GM23338 (cell line): ENCODE measurements at places on chromosomes 16 and 17. TPM values are rescaled to one million over a fixed set of nuclear protein-coding genes. Genes with fewer than 3 reads are reported as not detected.
A peak's percentile ranks its signal among the peaks of the same experiment; 100 is the strongest.

GRCh38 chr17:5164436-5164835, 27.2 kb downstream of the ZNF594 start:
- DNase-seq = no peak

The ODAD4 gene
- 0.54 and 1.7 TPM in 2 replicates for polyA plus RNA-seq

The CIITA gene
- polyA plus RNA-seq = 0.57 and 1.2 TPM in 2 replicates

The BEAN1 gene
- polyA plus RNA-seq = 0.10 TPM in 1 of 2 replicates, not detected in the other

DNA sequence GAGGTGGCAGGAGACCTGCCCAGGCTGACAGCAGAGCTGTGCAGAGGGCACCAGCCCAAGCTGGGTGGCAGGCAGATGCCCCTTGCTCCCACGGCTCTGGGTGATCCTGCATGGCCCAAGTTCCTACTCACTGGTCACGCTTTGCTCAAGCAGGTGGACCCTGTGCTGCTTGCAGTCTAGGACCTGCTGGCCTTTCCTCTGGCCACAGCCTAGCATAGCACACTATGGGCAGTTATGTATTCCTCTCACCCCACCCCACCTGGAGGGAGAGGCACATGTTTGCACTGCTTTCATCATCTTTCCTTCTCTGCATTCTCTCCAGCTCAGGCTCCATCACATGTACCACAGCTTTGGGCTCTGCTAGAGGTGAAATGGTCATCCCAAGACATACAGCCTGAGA, 19.6 kb upstream of the SREBF1 start:
- DNase-seq = no peak

DNA sequence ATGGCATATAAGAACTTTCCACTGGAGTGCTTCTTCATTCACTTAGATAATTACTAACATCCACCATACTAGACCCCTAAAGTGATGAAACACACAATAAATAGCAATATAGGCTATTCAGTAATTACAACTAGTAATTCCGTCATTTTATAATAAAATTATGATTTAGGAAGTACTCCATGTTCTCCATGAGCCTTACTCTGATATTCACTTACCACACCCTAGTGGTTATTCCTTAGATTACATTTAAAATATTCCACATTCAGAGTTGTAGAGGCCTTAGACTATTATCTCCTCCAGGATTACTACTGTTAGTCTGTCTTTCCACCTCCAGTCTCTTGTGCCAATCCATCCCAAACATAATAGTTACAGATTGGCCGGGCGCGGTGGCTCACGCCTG, 62.4 kb downstream of the STH start:
- DNase-seq = peak; percentile 68

- DNase-seq = no peak
These were observed 10.6 kb downstream of the ATP6V0D1 start for GRCh38 chr16:67470359-67470758.

The METTL23 gene
- polyA plus RNA-seq = 51.6 and 55.9 TPM in 2 replicates

The CHD9NB gene
- 1.5 and 1.7 TPM in 2 replicates for polyA plus RNA-seq

- DNase-seq = no peak
These were observed 88.9 kb upstream of the HLF start for GRCh38 chr17:55175788-55176427.

- DNase-seq = no peak
These were observed 98.7 kb downstream of the KCNJ12 start for GRCh38 chr17:21474815-21475214.

The KRT17 gene
- polyA plus RNA-seq = 1.8 TPM in 2 replicates

GRCh38 chr16:75060723-75061122, 55.9 kb downstream of the LDHD start:
- no peak for DNase-seq

The SLC6A2 gene
- polyA plus RNA-seq = 0.23 and 0.39 TPM in 2 replicates

GRCh38 chr16:69942099-69942491, 9.0 kb upstream of the CLEC18A start:
- no peak for DNase-seq

DNA sequence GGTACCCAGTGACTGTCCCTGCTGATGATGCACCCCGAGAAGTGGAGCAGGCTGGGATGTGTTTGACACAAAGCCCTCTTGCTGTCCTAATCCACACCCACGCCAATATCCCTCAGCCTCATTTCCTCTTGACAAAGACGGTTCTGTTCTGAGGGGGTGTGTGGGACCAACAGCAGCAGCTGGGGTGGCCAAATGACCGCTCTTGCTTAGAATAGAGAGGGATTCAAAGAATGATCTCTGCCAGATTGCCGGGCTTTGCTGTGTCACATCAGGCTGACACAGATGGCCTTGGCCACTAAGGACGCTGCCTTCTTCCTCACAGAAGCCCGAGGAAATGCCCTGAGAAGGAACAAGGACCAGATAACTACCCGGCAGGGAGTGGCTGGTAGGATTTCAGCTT, 250.7 kb downstream of the NTN1 start:
- DNase-seq = no peak

DNA sequence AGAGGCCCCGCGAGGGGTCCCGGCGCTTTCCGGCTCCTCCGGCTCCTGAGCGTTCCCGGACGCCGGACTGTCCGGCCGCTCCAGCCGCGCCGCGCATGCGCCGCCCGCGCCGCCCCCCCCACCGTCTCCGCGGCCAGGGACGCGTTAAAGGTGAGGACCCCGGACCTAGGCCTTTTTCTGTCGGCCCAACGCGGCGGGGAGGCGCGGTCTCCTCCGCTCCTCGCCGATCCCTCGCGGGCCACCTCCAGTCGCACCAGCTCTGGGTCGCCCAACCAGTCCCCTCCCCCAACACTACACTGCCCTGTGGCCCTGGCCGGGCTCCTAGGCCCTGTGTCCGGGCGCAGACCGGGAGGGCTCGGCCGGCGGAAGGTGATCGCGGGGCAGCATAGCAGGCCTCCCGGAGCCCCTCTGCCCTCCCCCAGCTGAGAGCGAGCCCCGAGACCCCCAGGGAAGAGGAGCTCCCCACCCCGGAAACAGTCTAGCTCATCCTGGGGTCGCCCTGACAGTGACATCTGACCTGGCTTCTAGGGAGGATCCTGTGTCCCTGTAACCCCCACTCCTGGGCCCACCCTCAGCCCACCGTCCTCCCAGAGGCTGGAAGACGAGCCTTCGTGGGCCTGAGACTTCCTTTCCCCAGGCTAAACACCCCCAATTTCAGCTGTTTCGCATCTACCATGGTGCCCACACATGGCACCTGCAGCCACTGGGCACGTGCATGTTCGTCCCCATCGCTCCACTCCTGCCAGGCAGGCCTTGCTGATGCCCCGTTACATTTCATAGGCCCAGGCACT, 14.7 kb upstream of the BCAR1 start:
- peak; percentile 92 for DNase-seq

DNA sequence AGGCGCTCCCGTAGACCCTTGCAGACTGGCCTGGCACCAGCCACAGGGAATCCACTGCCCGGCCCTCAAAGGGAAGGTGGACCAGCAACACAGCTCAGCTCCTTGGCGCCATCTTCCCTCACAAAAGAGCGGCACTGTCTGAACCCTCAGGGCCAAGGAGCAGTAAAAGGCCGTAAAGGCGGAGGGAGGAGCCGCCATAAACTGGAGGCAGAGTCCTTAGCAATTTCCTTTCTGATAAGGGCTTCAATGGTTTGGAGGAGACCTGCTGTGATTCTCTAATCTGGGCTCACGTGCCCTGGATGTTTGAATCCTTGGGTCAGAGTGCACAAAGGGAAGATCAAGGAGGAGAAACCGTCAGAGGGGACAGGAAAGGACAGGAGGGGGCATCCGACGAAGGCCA, 15.5 kb upstream of the AXIN2 start:
- no peak for DNase-seq

GRCh38 chr17:66241839-66242238, 12.6 kb upstream of the APOH start:
- no peak for DNase-seq

The TMEM101 gene
- 15.9 and 19.7 TPM in 2 replicates for polyA plus RNA-seq

The SCN4A gene
- 2.3 and 2.5 TPM in 2 replicates for polyA plus RNA-seq

DNA sequence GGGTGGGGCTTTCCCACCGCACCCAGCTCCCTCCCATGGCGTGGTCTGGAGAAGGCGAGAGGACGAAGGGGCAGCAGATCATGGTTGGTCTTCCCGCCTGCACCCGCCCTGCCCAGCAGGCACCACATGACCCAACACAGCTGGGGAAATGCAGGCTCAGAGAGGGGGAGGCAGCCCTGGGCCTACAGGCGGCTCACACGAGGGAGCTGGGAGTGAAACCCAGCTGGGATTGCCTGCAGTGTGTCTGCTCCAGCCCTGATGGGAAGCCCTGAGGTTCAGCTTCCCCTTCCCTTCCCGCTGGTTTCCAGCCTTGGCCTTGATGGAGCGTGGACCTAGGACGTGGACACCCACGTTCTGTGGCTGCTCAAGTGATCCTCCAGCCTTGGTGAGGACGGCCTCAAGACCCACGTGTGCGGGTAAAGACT, 20.0 kb upstream of the PABPN1L start:
- DNase-seq = no peak

- no peak for DNase-seq
These were observed 24.4 kb downstream of the YPEL2 start for GRCh38 chr17:59355702-59356325.

GRCh38 chr16:845351-845745, 44.8 kb upstream of the GNG13 start:
- no peak for DNase-seq

The PRAC2 gene
- polyA plus RNA-seq = not detected in 2 replicates

The UBE2O gene
- polyA plus RNA-seq = 30.4 and 30.9 TPM in 2 replicates

DNA sequence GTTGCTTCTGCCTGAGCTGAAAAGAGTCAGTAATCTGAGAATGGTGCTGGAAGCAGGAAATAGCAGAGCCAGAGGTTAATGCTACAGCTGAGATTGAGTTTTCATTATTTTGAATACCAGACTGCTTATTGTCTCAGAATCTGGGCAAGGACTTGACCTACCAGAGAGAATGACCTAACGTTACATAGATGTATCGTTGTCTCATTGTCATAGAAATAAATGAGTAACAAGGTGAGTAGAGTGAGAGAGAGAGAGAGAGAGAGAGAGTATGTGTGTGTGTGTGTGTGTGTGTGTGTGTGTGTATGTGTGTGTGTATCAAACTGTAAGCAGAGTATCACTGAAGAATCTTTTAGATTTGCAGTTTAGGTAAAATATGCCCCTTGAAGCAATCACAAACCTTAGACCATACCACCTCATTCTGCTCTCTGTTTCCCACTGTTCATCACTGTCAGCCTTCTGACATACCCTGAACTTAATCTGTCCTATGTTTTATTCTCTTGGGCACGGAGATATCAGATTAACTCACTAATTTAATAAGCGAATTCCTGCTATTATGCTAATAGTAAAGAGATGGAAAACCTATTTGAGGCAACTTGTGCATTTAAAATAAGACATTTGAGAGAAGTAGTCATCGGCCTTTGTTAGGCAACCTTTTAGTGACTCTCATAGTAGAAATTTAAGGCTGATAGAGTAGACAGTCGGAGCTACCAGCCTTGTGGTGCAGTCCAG, 87.8 kb downstream of the CYB561 start:
- DNase-seq = no peak

GRCh38 chr17:56629531-56630075, 36.1 kb downstream of the NOG start:
- DNase-seq = peak; percentile 83

GRCh38 chr17:82175951-82176350, 36.7 kb downstream of the CCDC57 start:
- DNase-seq = no peak

- DNase-seq = no peak
These were observed 270.1 kb downstream of the SOX9 start for GRCh38 chr17:72390675-72391508.

The IRF8 gene
- polyA plus RNA-seq = 0.47 and 1.3 TPM in 2 replicates

GRCh38 chr17:15485045-15485444, 17.6 kb upstream of the CDRT4 start:
- peak; percentile 56 for DNase-seq

DNA sequence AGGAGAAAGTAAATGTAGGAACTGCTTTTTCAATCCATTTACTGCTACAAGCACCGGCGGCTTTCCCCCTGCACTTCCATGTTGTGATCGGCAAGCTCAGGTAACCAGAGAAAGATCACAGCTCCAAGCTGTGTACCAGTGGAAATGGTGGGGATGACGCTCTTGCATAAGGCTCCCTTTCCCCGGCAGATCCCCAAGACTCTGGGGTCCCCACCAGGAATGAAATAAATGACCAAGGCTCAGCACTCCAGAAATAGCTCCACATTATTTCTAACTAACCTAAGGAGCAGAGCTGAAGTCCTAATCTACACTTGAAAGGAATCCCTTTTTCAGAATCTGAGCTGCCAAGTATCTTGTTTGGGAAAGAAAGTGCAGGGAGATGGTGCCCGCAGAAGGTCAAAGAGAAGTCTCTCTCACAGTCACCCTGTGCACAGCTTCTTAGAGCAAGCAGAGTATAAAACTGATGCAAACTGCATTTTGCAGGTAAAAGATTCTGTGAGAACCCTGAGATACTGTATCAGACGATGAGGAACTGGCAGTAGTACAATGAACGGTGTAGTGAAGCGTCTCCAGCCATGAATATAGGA, 11.1 kb downstream of the GRB2 start:
- DNase-seq = no peak

The PRSS33 gene
- polyA plus RNA-seq = 0.24 TPM in 2 replicates

GRCh38 chr16:2842340-2843000, 12.4 kb downstream of the ZG16B start:
- DNase-seq = peak; percentile 94

The ARL5C gene
- polyA plus RNA-seq = not detected in 2 replicates

DNA sequence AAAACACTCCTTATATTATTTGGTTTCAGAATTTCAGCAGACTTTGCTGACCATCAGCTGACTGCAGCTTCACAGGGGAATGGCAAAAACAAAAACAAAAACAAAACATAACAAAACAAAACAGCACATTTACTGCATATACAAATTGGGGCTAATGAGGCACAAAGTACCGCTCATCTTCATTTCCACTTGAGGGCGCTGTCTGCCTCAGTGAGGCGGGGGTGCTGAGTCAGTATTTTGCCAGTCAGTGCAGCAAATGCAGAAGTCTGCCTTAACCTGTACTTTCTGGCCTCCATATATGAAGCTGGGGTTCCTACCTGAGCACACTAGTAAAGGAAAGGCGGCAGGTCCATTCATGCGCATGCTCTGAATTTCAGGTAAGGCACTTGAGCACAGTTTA, 13.5 kb upstream of the DYNLRB2 start:
- DNase-seq = peak; percentile 77

The C17orf50 gene
- 0.37 and 0.74 TPM in 2 replicates for polyA plus RNA-seq

The TP53TG3B gene
- polyA plus RNA-seq = not detected in 2 replicates

The ENPP7 gene
- not detected in 2 replicates for polyA plus RNA-seq

DNA sequence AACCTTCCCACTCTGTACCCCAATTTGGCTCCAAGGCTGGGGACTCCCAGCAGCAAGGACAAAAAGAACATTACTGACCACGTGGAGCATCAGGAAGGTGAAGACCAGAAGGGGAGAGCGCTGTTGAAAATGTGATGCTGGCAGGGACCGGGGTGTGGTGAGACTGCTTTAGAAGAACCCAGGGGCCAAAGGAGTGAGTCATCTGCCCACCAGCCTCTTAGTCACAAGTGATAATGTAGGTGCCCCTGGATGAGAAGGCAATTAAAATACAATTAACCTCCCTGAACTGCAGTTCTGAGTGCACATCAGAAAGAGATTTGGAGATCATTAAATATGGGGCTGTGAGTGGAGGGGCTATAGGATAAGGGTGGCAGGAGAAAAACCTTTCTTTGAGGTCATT, 366.6 kb upstream of the CCL2 start:
- no peak for DNase-seq

The SLC47A1 gene
- 0.53 and 0.64 TPM in 2 replicates for polyA plus RNA-seq

- DNase-seq = no peak
These were observed 8.6 kb downstream of the SENP3 start for GRCh38 chr17:7570351-7570750.

GRCh38 chr16:51124896-51125295, 26.2 kb downstream of the SALL1 start:
- DNase-seq = no peak

The WFIKKN1 gene
- 3.5 and 4.0 TPM in 2 replicates for polyA plus RNA-seq

The GGT6 gene
- polyA plus RNA-seq = 0.12 TPM in 1 of 2 replicates, not detected in the other

- DNase-seq = no peak
These were observed 59.9 kb downstream of the SEC14L1 start for GRCh38 chr17:77200711-77201110.

- peak; percentile 50 for DNase-seq
These were observed 651 bp downstream of the SHMT1 start for GRCh38 chr17:18362698-18363100.
